ENCODE measurements at places on chromosomes 1 and 21.

DNA sequence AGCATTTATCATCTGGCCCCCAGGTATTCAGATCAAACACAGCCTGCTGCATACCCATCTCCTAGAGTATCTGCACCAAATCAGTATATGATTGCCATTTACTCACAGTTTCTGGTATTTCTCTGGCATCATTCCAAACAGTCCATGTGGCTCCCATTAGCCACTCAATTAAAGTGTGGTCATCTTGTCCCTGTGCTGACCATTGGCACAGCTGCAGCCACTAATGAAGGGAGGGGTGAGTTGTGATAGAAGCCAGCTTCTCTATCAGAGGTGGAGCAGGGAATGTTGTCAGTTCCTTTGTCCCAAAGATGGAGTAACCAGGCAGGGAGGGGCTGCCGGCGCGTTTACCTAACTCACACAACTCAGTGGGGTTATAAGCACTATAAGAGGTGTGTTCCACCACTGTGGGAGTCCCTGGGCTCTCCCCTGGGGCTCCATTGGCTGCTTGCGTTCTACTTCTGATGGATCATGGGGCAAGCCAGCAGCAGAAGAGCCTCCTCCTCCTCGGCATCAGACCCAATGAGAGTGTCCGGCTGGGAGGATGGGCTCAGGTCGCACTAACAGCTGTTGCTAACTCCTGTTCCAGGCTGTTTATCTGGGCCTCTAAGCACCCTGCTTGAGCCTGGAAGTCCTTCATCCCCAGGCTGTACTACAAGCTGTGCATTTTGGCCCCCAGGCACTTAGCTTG, 108.6 kb downstream of the GDAP2 start:
- DNase-seq, result no peak

DNA sequence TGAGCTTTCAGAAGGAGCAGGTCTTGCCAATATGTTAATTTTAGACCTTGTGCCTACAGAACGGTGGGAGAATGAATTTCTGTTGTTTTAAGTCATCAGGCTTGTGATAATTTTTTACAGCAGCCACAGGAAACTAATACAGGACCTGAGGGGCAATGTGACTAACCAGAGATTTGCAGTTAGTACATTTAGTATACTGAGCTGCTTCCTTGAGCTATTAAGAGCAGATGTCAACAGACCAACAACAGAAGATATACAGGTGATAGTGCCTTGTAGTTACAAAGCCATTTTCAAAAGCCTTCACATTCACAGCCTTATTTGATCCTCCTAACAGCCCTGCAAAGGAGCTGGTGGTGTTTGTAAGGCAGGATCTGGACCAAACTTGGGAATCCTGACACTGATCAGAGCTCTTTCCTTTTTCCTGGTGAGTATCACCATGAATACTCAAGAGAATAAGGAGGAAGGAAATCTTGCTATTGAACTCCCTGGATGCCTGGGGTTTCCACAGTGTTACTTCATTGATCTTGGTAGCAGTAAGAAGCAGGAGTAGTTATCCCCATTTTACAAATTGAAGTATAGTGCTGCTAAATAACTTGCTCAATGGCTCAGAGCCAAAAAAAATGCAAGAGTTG, 4.7 kb upstream of the SLAMF1 start:
- DNase-seq, result no peak

DNA sequence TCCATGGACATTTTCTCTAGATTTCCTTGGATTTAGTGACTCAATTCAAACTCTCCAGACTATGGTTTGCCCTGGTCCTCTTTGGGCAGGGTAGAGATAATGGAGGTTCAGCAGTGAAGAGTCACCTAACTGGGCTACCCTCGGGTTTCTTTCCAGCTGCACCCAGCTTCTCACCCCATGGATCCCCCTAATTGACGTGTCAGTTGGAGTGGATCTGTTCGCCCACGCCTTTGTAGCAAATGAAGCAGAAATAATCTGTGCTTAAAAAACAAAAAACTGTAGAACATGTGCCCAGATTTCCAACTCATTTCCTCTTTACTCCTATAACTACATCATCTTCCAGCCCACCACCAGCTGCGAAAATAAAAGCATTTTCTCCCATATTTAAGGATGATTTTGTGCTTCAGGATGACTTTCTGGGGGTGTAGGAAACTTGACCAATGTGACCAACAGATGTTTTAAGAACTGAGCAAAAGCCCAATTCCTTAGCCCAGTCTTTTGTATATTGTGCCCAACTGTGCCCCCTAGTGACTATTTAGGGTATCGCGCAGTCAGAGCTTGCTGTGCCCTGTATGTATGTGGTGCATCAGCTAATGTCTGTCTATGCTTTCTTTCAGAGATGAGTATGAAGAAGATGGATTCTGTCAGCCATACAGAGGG, 66.5 kb upstream of the UBE2U start:
- DNase-seq, result peak; percentile 93

DNA sequence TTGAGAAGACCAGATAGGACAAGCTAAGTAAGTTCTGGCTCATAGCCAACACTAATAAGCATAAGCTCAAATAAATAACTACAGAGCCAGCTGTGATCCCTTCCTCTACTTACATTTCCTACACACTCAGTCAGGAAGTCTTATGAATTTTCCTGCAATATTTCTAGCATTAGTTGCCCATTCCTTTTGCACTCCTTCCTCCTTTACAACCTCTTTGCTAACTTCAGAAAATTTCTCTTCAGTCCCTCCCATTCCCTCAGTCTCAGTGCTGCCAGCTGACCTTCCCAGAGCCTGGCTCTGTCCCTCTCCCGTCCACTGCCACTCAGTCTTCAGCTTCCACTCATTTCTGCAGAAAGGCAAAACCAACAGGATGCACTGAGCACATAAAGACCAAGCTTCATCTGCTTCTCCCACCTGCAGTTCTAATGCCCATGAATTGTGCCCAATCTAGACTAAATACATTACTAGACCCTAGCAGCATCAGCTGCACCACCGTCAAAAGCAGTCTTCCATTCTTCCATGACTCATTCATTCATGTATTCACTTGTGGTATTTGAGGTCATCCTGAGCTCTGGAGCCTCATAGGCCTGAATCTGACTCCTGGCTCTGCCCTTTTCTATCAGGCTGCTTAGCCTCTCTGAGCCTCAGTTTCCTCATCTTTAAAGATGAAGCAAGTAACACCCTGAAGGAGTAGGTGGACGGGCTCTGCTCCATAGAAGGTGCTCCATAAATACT, 54.6 kb upstream of the SIPA1L2 start:
- no peak for DNase-seq

GRCh38 chr21:31909153-31910073, 36.6 kb downstream of the HUNK start:
- no peak for DNase-seq

DNA sequence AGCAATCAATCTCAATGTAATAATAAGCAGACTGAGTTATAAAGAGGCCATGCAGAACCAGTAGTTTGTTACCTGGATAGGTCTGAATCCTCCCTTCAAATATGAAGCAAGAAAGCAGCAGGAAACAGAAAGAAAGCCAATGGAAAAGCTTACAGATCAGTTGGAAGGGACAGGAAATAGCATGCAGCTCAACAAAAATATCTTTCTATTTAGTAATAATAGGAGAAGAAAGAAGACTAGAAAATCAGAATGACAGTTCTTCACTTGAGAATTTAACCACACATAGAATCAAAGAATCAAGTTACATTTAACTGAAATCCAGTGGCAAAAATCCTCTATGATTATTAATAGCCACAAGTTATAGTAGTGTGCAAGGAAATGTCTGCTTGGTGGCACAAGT, 194.4 kb downstream of the EIF4G3 start:
- DNase-seq, result no peak

GRCh38 chr1:31665234-31665878, 20.7 kb upstream of the PEF1 start:
- peak; percentile 69 for DNase-seq

DNA sequence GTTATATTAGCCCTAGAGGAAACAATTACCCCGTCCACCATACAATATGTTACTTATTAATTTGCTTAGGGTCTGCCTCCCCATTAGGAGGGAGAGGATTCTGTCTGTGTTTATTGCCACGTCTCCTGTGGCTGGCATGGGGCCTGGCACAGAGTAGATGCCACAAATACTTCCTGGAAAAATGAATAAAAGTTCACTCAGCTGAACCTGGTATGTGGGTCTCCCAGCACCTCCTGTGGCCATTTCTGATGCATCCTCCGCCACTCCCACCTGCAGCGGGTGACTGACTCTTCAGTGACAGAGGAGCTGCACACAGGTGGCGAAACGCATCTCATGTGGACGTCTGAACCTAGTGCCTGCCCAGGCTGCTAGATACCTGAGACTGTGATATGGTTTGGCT, 112.7 kb downstream of the CLIC6 start:
- DNase-seq, result no peak

All from tongue (tissue), 3 donors.